ENCODE measurements at places on chromosomes 2 and 18. TPM values are rescaled to one million over a fixed set of nuclear protein-coding genes. Genes with fewer than 3 reads are reported as not detected.

Gene IL1A
- total RNA-seq, result 5.4 TPM

Gene GPR75
- 1.4 TPM for total RNA-seq

Gene SLC35F6
- 27.0 TPM for total RNA-seq

Gene NEU4
- total RNA-seq, result 0.38 TPM

Gene DCDC2C
- not detected for total RNA-seq

Gene TGFA
- not detected for total RNA-seq

Gene BCL2
- 109 TPM for total RNA-seq

Gene DRC1
- not detected for total RNA-seq

Gene ITPRIPL1
- 46.3 TPM for total RNA-seq

Gene LPIN2
- 78.4 TPM for total RNA-seq

Gene UGT1A3
- not detected for total RNA-seq

Gene ATP5F1A
- total RNA-seq, result 282 TPM

GRCh38 chr2:200373231-200373630, 66.7 kb downstream of the SPATS2L start:
- H3K27ac ChIP-seq, result peak overlapping the region; percentile 95
- no peak for DNase-seq
- peak overlapping the region; percentile 84 for H3K4me3 ChIP-seq
- peaks cover 7% of the 10 kb centered on the region for H3K36me3 ChIP-seq

- H3K4me1 ChIP-seq, result no peaks in the 10 kb centered on the region
- no peaks in the 10 kb centered on the region for H3K36me3 ChIP-seq
- H3K4me3 ChIP-seq, result no peak overlapping the region
Measured at GRCh38 chr18:47777626-47778025, 152.8 kb downstream of the SMAD2 start.

- H3K27me3 ChIP-seq, result no peaks in the 10 kb centered on the region
- H3K27ac ChIP-seq, result no peak overlapping the region
- no peak for DNase-seq
- H3K4me1 ChIP-seq, result no peaks in the 10 kb centered on the region
- no peaks in the 10 kb centered on the region for H3K36me3 ChIP-seq
Measured at GRCh38 chr18:55735199-55735855, 147.3 kb upstream of the TCF4 start.

DNA sequence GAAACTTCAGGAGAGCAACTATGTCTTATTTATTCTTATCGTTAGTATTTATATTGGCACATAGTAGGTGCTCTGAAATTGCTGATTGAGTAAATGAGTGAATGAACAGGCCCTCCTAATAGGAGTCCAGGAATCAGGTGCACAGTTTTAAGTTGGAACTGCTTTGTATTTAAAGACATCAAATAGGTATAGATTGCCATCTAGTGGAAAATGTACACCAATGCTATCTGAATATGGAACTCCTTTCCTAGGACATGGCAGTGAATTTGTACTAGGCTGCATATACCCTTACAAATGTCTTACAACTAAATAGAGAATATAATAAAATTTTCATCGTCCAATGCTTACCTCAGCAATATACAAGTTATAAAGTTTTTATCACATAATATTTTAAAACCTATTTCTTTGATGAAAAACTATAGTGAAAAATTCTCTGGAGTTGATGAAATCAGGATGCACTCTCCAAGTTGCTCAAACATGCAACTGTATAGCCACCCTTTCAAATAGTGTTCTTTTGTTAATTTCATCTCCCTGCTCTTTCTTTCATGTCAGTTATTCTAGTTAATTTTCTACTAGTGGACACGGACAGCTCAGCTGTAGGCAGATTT, 318.9 kb upstream of the SYT4 start:
- DNase-seq, result no peak

- peaks cover 23% of the 10 kb centered on the region for H3K36me3 ChIP-seq
- H3K4me3 ChIP-seq, result no peak overlapping the region
- H3K27ac ChIP-seq, result no peak overlapping the region
- DNase-seq, result no peak
- H3K27me3 ChIP-seq, result no peaks in the 10 kb centered on the region
Measured at GRCh38 chr2:10395893-10396292, 52.2 kb downstream of the ODC1 start.

- H3K27ac ChIP-seq, result no peak overlapping the region
- no peak for DNase-seq
- no peak overlapping the region for H3K4me3 ChIP-seq
- H3K27me3 ChIP-seq, result peaks cover 7% of the 10 kb centered on the region
- no peaks in the 10 kb centered on the region for H3K36me3 ChIP-seq
- H3K4me1 ChIP-seq, result peaks cover 30% of the 10 kb centered on the region
Measured at GRCh38 chr18:49959176-49959575, 145.8 kb upstream of the ACAA2 start.

- H3K27me3 ChIP-seq, result peaks cover 16% of the 10 kb centered on the region
- no peak overlapping the region for H3K27ac ChIP-seq
- H3K4me3 ChIP-seq, result no peak overlapping the region
- H3K36me3 ChIP-seq, result peaks cover 19% of the 10 kb centered on the region
Measured at GRCh38 chr2:200586644-200586975, 796 bp downstream of the AOX1 start.

GRCh38 chr18:25815659-25816058, 274.8 kb downstream of the SS18 start:
- no peak overlapping the region for H3K4me3 ChIP-seq
- H3K27ac ChIP-seq, result no peak overlapping the region
- H3K4me1 ChIP-seq, result peaks cover 18% of the 10 kb centered on the region
- DNase-seq, result no peak
- no peaks in the 10 kb centered on the region for H3K36me3 ChIP-seq

- no peak overlapping the region for H3K27ac ChIP-seq
- no peak overlapping the region for H3K4me3 ChIP-seq
- peaks cover 23% of the 10 kb centered on the region for H3K27me3 ChIP-seq
- H3K36me3 ChIP-seq, result no peaks in the 10 kb centered on the region
- H3K4me1 ChIP-seq, result no peaks in the 10 kb centered on the region
- DNase-seq, result no peak
Measured at GRCh38 chr2:109260116-109260855, 131.3 kb downstream of the SH3RF3 start.

DNA sequence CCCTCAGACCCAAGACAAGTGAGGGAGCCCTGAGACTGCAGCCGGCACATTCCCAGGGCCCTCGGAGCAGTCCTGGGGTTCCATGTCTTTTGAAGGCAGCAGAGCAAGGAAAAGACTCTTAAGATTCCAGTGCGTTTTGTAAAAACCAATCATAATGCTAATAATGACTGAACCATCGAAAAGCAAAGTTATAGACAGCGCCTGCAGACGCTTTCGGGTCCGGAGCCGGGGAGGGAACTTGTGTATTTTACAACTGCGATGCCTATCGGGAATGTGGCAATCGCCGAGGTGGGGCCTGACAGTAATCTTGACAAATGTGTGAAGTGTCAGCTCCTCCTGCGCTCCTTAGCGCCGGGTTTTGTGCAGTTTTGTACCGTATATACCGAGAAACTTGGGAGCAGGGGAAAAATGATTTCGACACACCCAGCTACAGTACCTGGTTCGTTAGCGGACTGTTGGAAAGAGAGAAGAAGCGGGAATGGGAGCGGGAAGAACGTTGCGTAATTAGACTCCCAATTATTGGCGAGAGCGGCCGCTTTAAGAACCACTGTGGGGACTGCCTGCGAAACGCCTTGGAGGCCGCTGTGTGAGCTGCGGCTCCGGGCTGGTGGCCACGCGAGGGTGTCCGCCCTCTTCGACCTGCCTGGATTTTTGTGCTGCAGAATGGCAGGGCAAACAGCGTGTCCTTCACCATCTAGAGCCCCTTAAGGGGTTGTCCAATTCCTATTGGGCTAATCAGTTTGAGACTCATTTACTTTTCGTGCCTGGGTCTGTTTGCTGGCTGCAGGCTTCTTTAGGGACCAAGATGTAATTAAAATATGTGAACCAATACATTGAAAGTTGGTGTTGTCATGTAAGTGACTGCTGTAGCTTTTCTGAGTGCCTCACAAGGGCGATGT, 2.4 kb downstream of the EPAS1 start:
- H3K4me3 ChIP-seq, result peak overlapping the region; percentile 87
- peaks cover 57% of the 10 kb centered on the region for H3K4me1 ChIP-seq
- no peak overlapping the region for H3K27ac ChIP-seq
- peaks cover 20% of the 10 kb centered on the region for H3K36me3 ChIP-seq
- H3K27me3 ChIP-seq, result peaks cover 75% of the 10 kb centered on the region

DNA sequence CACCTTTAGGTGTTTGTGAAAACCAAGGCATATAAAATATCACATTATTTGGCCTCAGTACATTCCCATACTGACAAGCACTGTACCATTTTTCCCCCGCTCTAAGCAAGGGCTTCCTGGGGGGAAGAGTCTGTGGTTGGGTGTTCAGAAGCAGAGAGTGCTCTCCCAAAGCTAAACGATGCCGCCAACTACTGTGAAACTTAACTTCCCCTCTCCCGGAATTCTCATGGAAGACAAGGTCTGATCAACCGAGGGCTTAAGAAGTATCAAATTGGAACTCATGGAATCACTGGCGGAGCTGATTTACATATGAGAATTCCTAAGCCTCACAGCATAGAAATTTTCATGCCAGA, 433 bp upstream of the MFF start:
- H3K27ac ChIP-seq, result peak overlapping the region; percentile 66
- H3K36me3 ChIP-seq, result peaks cover 16% of the 10 kb centered on the region
- peaks cover 2% of the 10 kb centered on the region for H3K27me3 ChIP-seq
- peak overlapping the region; percentile 85 for H3K4me3 ChIP-seq

GRCh38 chr2:216103213-216103612, 5.9 kb upstream of the XRCC5 start:
- H3K27ac ChIP-seq, result no peak overlapping the region
- no peaks in the 10 kb centered on the region for H3K27me3 ChIP-seq
- DNase-seq, result no peak

GRCh38 chr2:60493804-60494387, 59.6 kb downstream of the BCL11A start:
- peaks cover 11% of the 10 kb centered on the region for H3K27me3 ChIP-seq
- peaks cover 6% of the 10 kb centered on the region for H3K4me1 ChIP-seq
- no peak overlapping the region for H3K4me3 ChIP-seq
- DNase-seq, result no peak

- DNase-seq, result no peak
- H3K4me3 ChIP-seq, result no peak overlapping the region
- peaks cover 28% of the 10 kb centered on the region for H3K36me3 ChIP-seq
- peaks cover 56% of the 10 kb centered on the region for H3K4me1 ChIP-seq
Measured at GRCh38 chr2:234031207-234031606, 19.3 kb upstream of the SPP2 start.

DNA sequence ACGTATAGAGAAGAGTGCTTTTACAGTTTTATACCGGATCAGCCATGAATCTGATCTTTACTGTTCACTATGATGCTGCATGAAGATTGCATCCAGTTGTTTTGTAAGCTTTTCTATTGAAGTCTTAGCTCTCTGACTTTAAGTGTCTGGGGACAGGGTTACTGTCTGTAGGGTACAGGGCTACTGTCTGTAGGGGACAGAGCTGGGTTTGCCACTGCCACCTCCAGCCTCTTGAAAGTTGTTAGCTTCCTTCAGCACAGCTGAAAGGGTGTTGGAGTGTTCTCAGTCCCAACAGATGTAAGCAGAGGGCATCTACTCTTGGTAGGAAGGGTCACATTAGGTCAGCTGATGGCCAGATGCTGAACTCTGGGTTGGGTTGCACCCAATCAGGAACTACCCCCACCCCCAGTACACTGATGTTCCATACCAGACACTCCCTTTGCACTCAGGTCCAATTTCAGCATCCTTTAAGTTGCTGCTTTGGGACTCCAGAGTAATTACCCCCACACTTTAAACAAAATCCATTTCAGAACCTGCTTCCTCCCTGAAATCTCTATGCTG, 58.0 kb downstream of the MYL12B start:
- H3K36me3 ChIP-seq, result no peaks in the 10 kb centered on the region
- no peak overlapping the region for H3K4me3 ChIP-seq
- peaks cover 25% of the 10 kb centered on the region for H3K4me1 ChIP-seq
- peaks cover 9% of the 10 kb centered on the region for H3K27me3 ChIP-seq

GRCh38 chr2:196337208-196337953, 166.0 kb upstream of the STK17B start:
- no peaks in the 10 kb centered on the region for H3K36me3 ChIP-seq
- peak; percentile 23 for DNase-seq
- H3K27me3 ChIP-seq, result peaks cover 7% of the 10 kb centered on the region
- H3K4me3 ChIP-seq, result no peak overlapping the region

- H3K27me3 ChIP-seq, result peaks cover 23% of the 10 kb centered on the region
- no peak overlapping the region for H3K4me3 ChIP-seq
- H3K36me3 ChIP-seq, result no peaks in the 10 kb centered on the region
- no peak overlapping the region for H3K27ac ChIP-seq
Measured at GRCh38 chr18:24530630-24531111, 70.2 kb downstream of the HRH4 start.

- H3K36me3 ChIP-seq, result no peaks in the 10 kb centered on the region
- H3K27ac ChIP-seq, result no peak overlapping the region
- no peak for DNase-seq
Measured at GRCh38 chr2:23219666-23220065, 165.3 kb upstream of the KLHL29 start.

DNA sequence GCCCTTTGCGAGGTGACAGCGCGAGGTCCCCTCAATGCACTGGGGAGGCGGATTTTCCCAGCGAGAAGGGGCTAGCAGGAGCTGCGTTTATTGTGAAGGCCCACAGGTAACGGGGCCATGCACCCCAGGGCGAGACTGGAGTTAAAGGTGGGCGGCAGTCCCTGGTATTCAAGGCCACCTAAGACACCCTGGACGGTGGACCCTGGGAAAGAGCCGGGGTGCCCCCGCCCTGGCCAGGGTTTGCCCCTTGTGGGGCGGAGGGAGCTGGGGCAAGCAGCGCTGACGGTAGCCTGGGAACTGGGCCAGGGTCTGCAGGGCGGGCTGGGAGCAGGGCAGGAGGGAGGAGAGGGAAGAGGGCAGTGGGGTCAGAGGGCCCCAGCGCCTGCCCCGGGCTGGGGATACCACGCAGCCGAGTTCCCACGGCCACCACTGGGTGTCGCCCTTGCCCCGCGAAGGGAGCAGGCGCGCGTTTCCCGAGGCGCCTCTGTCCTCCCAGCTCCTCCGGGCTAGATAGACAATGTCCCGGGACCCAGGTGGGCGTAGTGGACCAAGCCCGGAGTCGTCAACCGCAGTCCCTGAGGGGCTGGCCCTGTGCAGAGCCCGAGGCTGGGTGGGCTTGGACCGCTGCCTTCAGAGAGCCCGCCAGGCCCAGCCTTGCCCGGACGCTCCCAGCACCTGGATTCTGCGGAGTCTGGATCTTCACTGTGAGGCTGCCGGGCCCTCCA, 80.2 kb downstream of the SMAD4 start:
- no peak overlapping the region for H3K27ac ChIP-seq
- H3K4me3 ChIP-seq, result no peak overlapping the region
- H3K4me1 ChIP-seq, result peaks cover 22% of the 10 kb centered on the region
- H3K27me3 ChIP-seq, result no peaks in the 10 kb centered on the region
- DNase-seq, result peak; percentile 71

GRCh38 chr2:241081643-241082340, 20.3 kb downstream of the MTERF4 start:
- peaks cover 17% of the 10 kb centered on the region for H3K36me3 ChIP-seq
- no peak overlapping the region for H3K4me3 ChIP-seq
- no peaks in the 10 kb centered on the region for H3K27me3 ChIP-seq
- no peak overlapping the region for H3K27ac ChIP-seq

- peaks cover 11% of the 10 kb centered on the region for H3K4me1 ChIP-seq
- DNase-seq, result no peak
- H3K36me3 ChIP-seq, result peaks cover 28% of the 10 kb centered on the region
- H3K4me3 ChIP-seq, result no peak overlapping the region
- H3K27me3 ChIP-seq, result no peaks in the 10 kb centered on the region
Measured at GRCh38 chr2:70010576-70011111, 49.2 kb upstream of the ASPRV1 start.

All from activated CD4-positive, alpha-beta memory T cell treated with anti-CD3 and anti-CD28 coated beads, Interleukin-2, amount 10 ng/mL, durations not matched to agents 7 days and 5 days (primary cell).